ENCODE measurements at places on chromosomes 12 and 14.
A peak's percentile ranks its signal among the peaks of the same experiment; 100 is the strongest.

- peaks cover 23% of the 10 kb centered on the region for H3K36me3 ChIP-seq
- peak overlapping the region; percentile 98 for H3K4me3 ChIP-seq
- H3K27me3 ChIP-seq: no peaks in the 10 kb centered on the region
- H3K4me1 ChIP-seq: peaks cover 37% of the 10 kb centered on the region
- H3K27ac ChIP-seq: peak overlapping the region; percentile 69
Observed at GRCh38 chr12:50403001-50403440, 2.3 kb downstream of the LARP4 start.

- H3K36me3 ChIP-seq: peaks cover 3% of the 10 kb centered on the region
- peak overlapping the region; percentile 90 for H3K4me3 ChIP-seq
- H3K27ac ChIP-seq: peak overlapping the region; percentile 92
- peaks cover 43% of the 10 kb centered on the region for H3K4me1 ChIP-seq
Observed at GRCh38 chr12:96401076-96401871, 1.0 kb upstream of the CDK17 start.

DNA sequence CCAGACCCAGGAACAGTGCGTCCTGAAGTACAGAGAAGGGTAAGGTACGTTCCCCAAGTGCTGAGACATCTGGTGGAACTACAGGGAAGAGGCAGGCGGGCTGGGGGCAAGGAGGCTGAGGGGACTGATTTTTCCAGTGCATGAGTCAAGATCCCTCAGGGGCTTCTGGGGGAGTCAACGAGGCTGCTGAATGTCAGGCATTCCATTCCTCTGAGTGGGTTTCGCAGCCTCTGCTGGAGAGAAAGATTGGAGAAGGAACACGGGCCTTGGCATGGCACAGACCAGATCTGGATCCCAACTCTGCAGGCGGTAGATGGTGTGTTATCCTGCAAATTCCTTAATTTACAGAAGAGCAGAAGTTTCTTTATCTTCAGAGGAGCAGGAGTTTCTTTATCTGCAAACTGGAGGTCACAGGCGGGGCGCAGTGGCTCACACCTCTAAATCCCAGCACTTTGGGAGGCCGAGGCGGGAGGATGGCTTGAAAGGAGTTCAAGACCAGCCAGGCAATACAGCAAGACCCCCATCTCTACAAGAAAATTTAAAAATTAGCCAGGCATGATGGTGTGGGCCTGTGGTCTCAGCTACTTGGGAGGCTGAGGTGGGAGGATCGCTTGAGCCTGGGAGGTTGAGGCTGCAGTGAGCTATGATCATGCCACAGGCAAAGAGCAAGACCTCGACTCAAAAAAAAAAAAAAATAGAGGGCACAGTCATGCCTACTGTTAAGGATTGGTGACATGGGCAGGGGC lies 132.6 kb upstream of the MAP1LC3B2 start:
- no peak overlapping the region for H3K27ac ChIP-seq
- no peaks in the 10 kb centered on the region for H3K36me3 ChIP-seq
- H3K4me1 ChIP-seq: no peaks in the 10 kb centered on the region
- no peaks in the 10 kb centered on the region for H3K27me3 ChIP-seq
- H3K4me3 ChIP-seq: no peak overlapping the region

- peaks cover 10% of the 10 kb centered on the region for H3K4me1 ChIP-seq
- no peaks in the 10 kb centered on the region for H3K27me3 ChIP-seq
- DNase-seq: no peak
- peaks cover 19% of the 10 kb centered on the region for H3K36me3 ChIP-seq
- H3K4me3 ChIP-seq: no peak overlapping the region
Observed at GRCh38 chr12:22054155-22054554, 8.1 kb downstream of the CMAS start.

GRCh38 chr12:86663716-86664115 lies 407.5 kb upstream of the MGAT4C start:
- H3K4me3 ChIP-seq: no peak overlapping the region
- H3K36me3 ChIP-seq: no peaks in the 10 kb centered on the region
- no peak overlapping the region for H3K27ac ChIP-seq
- no peak for DNase-seq
- H3K27me3 ChIP-seq: no peaks in the 10 kb centered on the region
- no peaks in the 10 kb centered on the region for H3K4me1 ChIP-seq

DNA sequence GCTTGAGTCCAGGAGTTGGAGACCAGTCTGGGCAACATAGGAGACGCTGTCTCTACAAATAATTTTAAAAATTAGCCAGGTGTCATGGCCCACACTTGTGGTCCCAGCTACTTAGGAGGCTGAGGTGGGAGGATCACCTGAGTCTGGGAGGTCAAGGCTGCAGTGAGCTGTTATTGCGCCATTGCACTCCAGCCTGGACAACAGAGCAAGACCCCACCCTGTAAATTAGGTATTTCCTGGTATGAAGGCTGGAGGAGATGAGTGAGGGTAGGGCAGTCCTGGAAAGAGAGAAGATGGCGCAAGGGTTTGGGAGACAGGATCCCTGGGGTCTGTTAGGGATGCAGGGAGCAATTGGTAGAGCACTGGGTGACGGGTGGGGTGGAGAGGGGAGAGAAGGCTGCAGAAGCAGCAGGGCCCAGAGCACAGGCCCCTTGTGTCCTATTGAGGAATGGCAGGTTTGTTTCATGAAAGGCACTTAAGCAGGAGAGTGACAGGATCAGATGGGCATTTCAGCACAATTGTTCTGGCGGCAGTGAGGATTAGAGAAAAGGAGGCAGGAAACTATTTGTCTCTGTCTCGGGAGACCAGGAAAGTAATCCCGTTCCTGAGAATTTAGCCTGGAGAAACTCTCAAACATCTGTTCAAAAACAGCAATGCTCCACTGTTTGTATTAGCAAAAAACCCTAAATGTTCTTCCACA lies 47.2 kb upstream of the KTN1 start:
- no peak overlapping the region for H3K4me3 ChIP-seq
- H3K4me1 ChIP-seq: no peaks in the 10 kb centered on the region
- H3K27me3 ChIP-seq: peaks cover 3% of the 10 kb centered on the region
- H3K36me3 ChIP-seq: peaks cover 2% of the 10 kb centered on the region

DNA sequence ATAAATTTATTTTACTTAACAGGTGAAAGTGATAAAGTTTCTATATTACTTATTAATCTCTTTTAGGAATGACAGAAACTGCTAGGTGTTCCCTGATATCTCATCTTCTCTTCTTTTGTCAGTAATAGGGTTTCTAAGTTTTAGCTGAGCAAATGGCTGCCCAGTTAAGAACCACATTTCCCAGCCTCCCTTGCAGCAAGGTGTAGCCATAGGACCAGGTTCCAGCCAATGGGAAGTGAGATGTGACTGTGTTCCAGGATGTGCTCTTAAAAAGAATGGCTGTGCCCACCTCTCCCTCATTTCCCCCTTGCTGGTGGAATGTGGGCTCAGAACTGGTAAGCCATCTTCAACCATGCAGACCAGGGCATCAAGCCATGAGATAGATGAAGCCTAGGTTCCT lies 165.6 kb downstream of the HELB start:
- H3K4me1 ChIP-seq: no peaks in the 10 kb centered on the region
- DNase-seq: no peak
- no peak overlapping the region for H3K4me3 ChIP-seq
- peaks cover 12% of the 10 kb centered on the region for H3K27me3 ChIP-seq
- H3K36me3 ChIP-seq: no peaks in the 10 kb centered on the region
- H3K27ac ChIP-seq: no peak overlapping the region

DNA sequence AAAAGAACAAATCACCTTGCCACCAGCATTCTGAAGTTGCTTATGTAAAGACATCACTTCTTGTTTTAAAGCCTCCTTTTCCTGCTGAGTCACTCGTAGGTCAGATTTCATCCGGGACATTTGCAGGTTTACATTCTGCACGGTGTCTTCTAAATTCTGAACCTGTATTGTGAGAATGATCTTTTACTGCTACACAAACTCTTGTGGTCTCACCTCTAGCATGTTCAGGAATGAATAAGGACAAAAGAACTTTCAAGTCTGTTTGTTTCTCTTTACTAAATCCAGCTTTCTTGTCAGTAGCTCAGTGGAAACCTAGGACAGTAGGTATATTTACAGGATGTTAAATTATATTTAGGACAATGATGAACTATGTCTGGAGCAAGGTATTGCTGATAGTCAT lies 73.5 kb upstream of the SAV1 start:
- peaks cover 43% of the 10 kb centered on the region for H3K4me1 ChIP-seq
- no peak overlapping the region for H3K4me3 ChIP-seq
- H3K36me3 ChIP-seq: peaks cover 49% of the 10 kb centered on the region
- no peak for DNase-seq
- no peaks in the 10 kb centered on the region for H3K27me3 ChIP-seq

DNA sequence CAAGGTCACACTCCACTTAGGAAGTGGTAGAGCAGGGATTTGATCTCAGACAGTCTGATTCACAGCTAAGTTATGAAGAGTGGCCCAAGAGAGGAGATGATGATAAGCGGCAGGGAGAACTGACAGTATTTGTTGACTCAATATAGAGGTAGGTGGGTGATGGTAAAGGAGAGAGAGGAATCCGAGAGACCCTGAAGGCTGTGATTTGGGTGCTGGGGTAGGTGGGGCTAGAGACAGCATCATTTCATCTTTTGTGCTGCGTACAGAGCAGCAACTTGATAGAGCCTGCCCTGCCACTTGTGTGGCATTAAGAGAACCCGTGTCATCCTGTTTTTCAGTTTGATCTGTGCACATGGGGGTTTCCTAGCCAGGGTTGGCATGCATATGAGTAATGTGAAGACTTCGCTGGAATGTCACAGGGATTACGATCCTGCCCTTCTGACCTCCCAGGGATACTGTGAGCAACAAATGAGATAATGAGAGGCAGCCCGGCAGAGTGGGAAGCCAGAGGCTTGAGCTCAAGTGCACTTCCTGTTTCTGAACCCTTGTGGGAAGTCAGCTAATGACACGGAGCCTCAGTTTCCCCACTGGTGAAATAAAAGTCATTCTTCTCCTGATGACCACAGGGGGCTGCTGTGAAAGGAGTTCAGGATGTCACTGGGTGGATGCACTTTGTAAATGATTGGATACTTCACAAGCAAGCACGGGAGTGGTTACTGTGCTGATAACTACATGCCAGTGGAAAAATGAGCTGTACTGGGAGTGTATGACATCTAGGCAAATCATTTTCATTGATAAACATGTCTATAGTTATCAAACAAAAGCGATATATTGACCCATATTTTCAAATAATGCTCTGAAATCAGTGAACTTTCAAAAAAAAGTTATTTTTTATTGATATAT lies 59.5 kb upstream of the IGF1 start:
- DNase-seq: no peak
- H3K27me3 ChIP-seq: peaks cover 10% of the 10 kb centered on the region
- H3K4me3 ChIP-seq: no peak overlapping the region
- H3K27ac ChIP-seq: no peak overlapping the region
- H3K36me3 ChIP-seq: no peaks in the 10 kb centered on the region

- no peak overlapping the region for H3K4me3 ChIP-seq
- no peaks in the 10 kb centered on the region for H3K36me3 ChIP-seq
- DNase-seq: no peak
- no peaks in the 10 kb centered on the region for H3K4me1 ChIP-seq
- H3K27ac ChIP-seq: no peak overlapping the region
Observed at GRCh38 chr12:73589220-73589619, 948.4 kb upstream of the ATXN7L3B start.

- no peak overlapping the region for H3K4me3 ChIP-seq
- no peak for DNase-seq
- no peaks in the 10 kb centered on the region for H3K4me1 ChIP-seq
- no peak overlapping the region for H3K27ac ChIP-seq
Observed at GRCh38 chr12:31016057-31016456, 57.6 kb upstream of the DDX11 start.

DNA sequence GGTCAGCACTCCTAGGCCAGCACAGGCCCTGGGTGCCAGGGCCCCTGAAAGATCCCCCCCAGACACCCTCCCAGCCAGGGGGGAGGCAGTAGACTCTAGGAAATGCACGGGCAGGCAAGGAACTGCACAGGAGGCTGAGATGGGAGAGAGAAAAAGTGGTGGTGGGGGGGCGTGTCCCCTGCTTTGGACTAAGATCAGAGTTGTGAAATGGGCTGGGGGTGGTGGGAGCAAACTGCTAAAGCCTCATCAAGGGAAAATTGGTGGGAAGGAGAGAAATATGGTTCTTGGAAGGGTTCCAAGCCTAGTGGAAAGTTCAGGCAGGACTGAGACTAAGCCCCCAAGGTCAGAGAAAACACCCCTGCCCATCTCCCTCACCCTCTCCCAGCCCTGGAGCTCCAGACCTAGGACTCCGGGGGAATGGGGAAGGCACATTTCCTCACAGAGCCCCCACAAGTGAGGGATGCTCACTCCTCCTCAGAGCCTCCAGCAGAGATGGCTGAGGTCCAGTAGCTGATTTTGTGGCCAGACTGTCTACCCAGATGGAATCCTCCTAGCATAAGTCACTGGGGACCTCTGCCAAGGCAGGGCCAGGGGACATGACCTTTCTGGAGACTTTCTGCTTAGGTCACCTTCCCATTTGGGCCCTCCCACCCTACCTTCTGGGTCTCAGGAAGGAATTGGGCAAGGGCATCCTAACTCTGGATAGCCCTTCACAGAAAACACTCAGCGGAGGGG lies 29.8 kb downstream of the FIGNL2 start:
- DNase-seq: no peak
- H3K4me1 ChIP-seq: peaks cover 27% of the 10 kb centered on the region
- no peak overlapping the region for H3K4me3 ChIP-seq
- peaks cover 11% of the 10 kb centered on the region for H3K27me3 ChIP-seq
- H3K36me3 ChIP-seq: no peaks in the 10 kb centered on the region

GRCh38 chr12:19872621-19873540 lies 433.6 kb downstream of the AEBP2 start:
- no peak for DNase-seq
- no peak overlapping the region for H3K4me3 ChIP-seq
- peaks cover 19% of the 10 kb centered on the region for H3K4me1 ChIP-seq
- H3K36me3 ChIP-seq: no peaks in the 10 kb centered on the region

DNA sequence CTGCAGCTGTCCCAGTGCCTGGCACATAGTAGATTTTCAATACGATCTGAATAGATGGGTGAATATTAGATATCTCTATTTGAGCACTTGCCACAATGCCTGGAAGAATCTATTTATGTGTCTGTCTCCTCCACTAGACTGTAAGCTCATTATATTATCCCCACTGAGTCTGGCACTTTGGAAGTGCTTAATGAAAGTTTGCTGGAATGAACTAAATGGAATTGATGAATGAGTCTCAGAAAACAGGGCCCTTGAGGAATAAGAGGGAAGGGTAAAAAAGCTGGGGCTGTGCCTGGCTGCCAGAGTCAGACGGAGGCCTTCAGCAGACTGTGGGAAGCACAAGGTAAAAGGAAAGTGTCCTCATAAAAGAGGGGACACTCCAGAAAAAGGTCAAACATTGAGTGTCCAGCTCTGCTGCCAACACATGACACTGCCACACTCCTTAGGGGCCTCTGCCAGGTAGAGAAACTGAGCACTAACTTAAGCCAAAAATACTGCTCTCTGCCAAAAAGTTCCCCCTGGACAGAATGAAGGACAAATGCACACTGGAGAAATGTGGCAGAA lies 39.3 kb downstream of the GLT8D2 start:
- H3K27me3 ChIP-seq: peaks cover 9% of the 10 kb centered on the region
- DNase-seq: no peak
- H3K27ac ChIP-seq: no peak overlapping the region
- no peak overlapping the region for H3K4me3 ChIP-seq

GRCh38 chr14:73397810-73398209 lies 60.5 kb downstream of the NUMB start:
- no peak overlapping the region for H3K4me3 ChIP-seq
- no peak for DNase-seq
- peaks cover 2% of the 10 kb centered on the region for H3K36me3 ChIP-seq
- no peaks in the 10 kb centered on the region for H3K27me3 ChIP-seq
- H3K27ac ChIP-seq: no peak overlapping the region

GRCh38 chr14:24542346-24542936 lies 33.6 kb downstream of the CTSG start:
- peaks cover 3% of the 10 kb centered on the region for H3K36me3 ChIP-seq
- H3K4me1 ChIP-seq: no peaks in the 10 kb centered on the region
- DNase-seq: no peak
- H3K27ac ChIP-seq: no peak overlapping the region

GRCh38 chr12:63804746-63805145 lies 25.0 kb downstream of the RXYLT1 start:
- H3K27ac ChIP-seq: no peak overlapping the region
- DNase-seq: no peak
- no peaks in the 10 kb centered on the region for H3K27me3 ChIP-seq
- H3K4me3 ChIP-seq: no peak overlapping the region
